ENCODE measurements at places on chromosomes 6 and 20.

DNA sequence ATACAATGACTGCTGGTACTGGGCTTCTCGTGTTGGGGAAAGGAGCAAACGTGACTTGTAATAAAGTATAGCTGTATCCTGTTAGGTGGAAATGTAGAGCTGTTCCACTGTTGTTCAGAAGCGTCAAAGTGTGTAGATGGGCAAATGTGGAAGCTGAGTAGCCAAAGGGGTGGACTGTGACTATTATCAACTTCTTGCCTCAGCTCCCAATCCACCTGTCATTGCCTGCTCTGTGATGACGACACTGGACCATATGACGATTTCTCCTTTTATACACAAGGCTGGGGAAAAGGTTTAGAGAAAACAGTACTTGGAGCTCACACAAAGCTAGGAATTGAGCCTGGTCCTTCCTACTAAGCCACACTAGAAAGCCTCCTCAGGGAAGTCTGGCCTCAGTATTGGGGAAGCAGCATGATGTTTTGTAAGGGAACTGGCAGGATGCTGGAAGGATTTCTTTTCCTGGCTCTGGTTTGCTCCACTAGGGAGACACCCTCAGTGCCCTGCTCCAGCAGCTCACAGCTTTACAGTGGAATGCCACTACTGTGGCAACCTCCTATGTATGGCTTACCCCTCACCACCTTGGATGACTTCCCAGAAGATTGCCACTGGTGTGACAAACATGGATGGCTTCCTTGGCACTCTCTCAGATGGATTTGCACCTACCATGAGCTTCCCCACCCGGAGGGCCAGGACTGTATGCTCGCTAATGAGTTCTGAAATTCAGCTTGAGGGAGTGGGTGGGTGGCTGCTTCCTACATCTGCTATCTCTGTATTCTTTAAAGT is 20.0 kb downstream of the CD164 start:
- no peak overlapping the region for H3K27ac ChIP-seq
- peaks cover 34% of the 10 kb centered on the region for H3K36me3 ChIP-seq
- H3K27me3 ChIP-seq, result no peaks in the 10 kb centered on the region
- H3K4me1 ChIP-seq, result no peaks in the 10 kb centered on the region
- no peak for DNase-seq

DNA sequence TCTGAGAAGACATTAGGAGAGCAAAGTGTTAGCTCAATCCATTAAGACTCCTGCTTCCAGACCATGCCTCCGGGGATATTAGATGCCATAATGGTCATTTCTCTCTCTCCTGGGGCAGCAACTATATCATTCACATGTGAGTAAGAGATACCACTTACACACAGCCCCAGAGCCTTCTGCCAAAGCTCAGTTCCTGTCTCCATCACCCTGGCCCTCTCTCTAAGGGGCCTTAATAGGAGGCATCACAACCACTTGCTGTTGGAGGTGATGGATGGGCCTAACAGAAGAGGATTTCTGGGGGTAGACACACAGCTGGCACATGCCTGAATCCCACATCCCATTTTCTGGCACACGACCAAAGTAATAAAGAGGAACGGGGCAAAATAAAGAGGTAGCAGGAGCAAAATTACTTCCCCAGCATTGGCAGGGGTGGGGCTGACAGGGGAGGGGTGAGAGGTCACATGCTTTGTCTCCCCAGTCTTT is 34.0 kb upstream of the VSTM2L start:
- DNase-seq, result no peak
- H3K27me3 ChIP-seq, result no peaks in the 10 kb centered on the region
- no peak overlapping the region for H3K4me3 ChIP-seq
- H3K36me3 ChIP-seq, result peaks cover 21% of the 10 kb centered on the region

DNA sequence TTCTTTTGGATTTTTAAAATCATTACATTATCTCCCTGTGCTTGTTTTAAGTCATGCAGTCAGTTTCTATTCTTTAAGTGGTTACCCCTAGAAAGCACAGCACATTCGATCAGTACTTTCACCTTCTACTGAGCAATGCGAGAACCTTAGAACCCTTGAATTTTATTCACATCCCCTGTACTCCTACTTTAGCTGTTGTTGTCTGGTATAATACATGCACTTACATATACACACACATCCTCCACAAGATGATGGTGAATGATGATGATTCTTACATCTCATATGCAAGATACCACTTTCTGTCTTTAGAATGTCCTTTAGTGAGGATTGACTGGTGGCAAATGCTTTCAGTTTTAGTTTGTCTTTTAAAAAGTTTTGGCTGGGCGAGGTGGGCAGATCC is 5.7 kb downstream of the CDC40 start:
- H3K27me3 ChIP-seq, result no peaks in the 10 kb centered on the region
- H3K27ac ChIP-seq, result no peak overlapping the region
- H3K4me3 ChIP-seq, result no peak overlapping the region
- H3K4me1 ChIP-seq, result peaks cover 5% of the 10 kb centered on the region
- H3K36me3 ChIP-seq, result no peaks in the 10 kb centered on the region

- DNase-seq, result peak; percentile 27
- no peaks in the 10 kb centered on the region for H3K27me3 ChIP-seq
- H3K4me1 ChIP-seq, result peaks cover 12% of the 10 kb centered on the region
- H3K36me3 ChIP-seq, result no peaks in the 10 kb centered on the region
Observed at GRCh38 chr6:150254770-150255169, 111.9 kb downstream of the PPP1R14C start.

DNA sequence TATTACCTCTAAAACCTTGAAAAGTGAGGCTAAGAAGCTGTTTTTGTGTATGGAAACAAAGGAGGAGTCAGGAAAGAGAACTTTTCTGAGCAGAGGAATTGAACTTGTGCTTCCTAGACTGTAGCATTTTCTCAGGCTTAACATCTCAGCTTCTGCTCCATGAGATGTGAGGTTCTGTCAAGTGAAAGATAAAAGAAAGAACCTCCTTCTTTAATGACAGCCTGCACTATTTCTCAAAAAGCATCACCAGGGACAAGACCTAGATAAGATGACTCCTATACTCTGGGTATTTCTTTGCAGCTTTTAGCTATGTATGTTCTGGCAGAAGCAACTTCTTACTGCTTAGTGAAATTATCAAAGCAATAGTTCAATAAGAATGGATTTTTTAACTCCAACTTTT is 87.6 kb upstream of the KCNQ5 start:
- H3K4me1 ChIP-seq, result peaks cover 4% of the 10 kb centered on the region
- no peak overlapping the region for H3K27ac ChIP-seq
- no peaks in the 10 kb centered on the region for H3K27me3 ChIP-seq
- H3K36me3 ChIP-seq, result no peaks in the 10 kb centered on the region
- H3K4me3 ChIP-seq, result no peak overlapping the region
- DNase-seq, result no peak

GRCh38 chr6:89610149-89610642 is 28.4 kb downstream of the LYRM2 start:
- H3K36me3 ChIP-seq, result no peaks in the 10 kb centered on the region
- H3K4me3 ChIP-seq, result no peak overlapping the region
- peak; percentile 12 for DNase-seq
- H3K27me3 ChIP-seq, result peaks cover 2% of the 10 kb centered on the region

GRCh38 chr20:63135411-63135810 is 80.5 kb downstream of the YTHDF1 start:
- H3K4me1 ChIP-seq, result no peaks in the 10 kb centered on the region
- H3K36me3 ChIP-seq, result no peaks in the 10 kb centered on the region
- H3K27me3 ChIP-seq, result peaks cover 19% of the 10 kb centered on the region
- H3K4me3 ChIP-seq, result no peak overlapping the region

GRCh38 chr20:17518339-17519052 is 12.7 kb downstream of the BFSP1 start:
- no peak overlapping the region for H3K27ac ChIP-seq
- H3K4me1 ChIP-seq, result no peaks in the 10 kb centered on the region
- H3K36me3 ChIP-seq, result no peaks in the 10 kb centered on the region
- no peak overlapping the region for H3K4me3 ChIP-seq

- H3K4me3 ChIP-seq, result no peak overlapping the region
- no peak overlapping the region for H3K27ac ChIP-seq
- no peaks in the 10 kb centered on the region for H3K36me3 ChIP-seq
- DNase-seq, result peak; percentile 48
- H3K27me3 ChIP-seq, result no peaks in the 10 kb centered on the region
Observed at GRCh38 chr6:346386-347030, 45.0 kb upstream of the IRF4 start.

GRCh38 chr6:27368202-27368601 is 20.4 kb upstream of the ZNF391 start:
- no peak overlapping the region for H3K27ac ChIP-seq
- H3K4me1 ChIP-seq, result no peaks in the 10 kb centered on the region
- H3K4me3 ChIP-seq, result no peak overlapping the region
- H3K27me3 ChIP-seq, result no peaks in the 10 kb centered on the region
- DNase-seq, result no peak

DNA sequence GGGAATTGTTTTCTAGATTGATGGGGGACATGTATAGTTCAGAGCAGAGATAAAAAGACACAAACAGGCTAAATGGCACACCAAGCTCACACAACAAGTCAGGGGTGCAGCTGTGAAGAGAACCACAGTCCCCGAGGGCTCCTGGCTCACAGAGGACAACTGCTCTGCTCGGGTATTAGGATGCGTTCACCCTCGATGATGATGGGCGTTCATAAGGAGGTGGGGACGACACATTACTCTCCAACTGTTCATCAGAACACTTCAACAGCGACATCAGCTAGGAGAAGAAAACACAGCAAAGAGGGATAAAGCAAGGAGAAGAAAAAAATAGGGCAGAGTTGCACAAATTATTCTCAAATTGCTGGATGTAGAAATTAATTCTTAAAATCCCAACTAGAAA is 174.8 kb upstream of the RREB1 start:
- H3K27me3 ChIP-seq, result no peaks in the 10 kb centered on the region
- no peaks in the 10 kb centered on the region for H3K36me3 ChIP-seq
- H3K4me3 ChIP-seq, result no peak overlapping the region
- DNase-seq, result no peak

GRCh38 chr6:31528821-31529328 is at the start of gene MCCD1:
Gene MCCD1 (plus strand): TSS chr6:31528962. CDS start chr6:31529015, 53 bp downstream.
- H3K36me3 ChIP-seq, result peaks cover 46% of the 10 kb centered on the region
- H3K4me1 ChIP-seq, result peaks cover 10% of the 10 kb centered on the region
- no peak within 1 kb of the TSS for H3K27ac ChIP-seq
- H3K4me3 ChIP-seq, result no peak within 1 kb of the TSS
- no peak for DNase-seq
- H3K27me3 ChIP-seq, result no peaks in the 10 kb centered on the region

GRCh38 chr6:81863123-81863522 is 110.6 kb upstream of the TENT5A start:
- no peaks in the 10 kb centered on the region for H3K36me3 ChIP-seq
- peaks cover 3% of the 10 kb centered on the region for H3K4me1 ChIP-seq
- no peaks in the 10 kb centered on the region for H3K27me3 ChIP-seq
- H3K4me3 ChIP-seq, result no peak overlapping the region

- H3K4me3 ChIP-seq, result no peak overlapping the region
- no peaks in the 10 kb centered on the region for H3K4me1 ChIP-seq
- H3K27ac ChIP-seq, result no peak overlapping the region
- peak; percentile 16 for DNase-seq
- H3K36me3 ChIP-seq, result no peaks in the 10 kb centered on the region
Observed at GRCh38 chr20:32894026-32894483, 35.3 kb downstream of the EFCAB8 start.
